DMS53 (cell line): ENCODE measurements at places on chromosomes 13 and 19.

DNA sequence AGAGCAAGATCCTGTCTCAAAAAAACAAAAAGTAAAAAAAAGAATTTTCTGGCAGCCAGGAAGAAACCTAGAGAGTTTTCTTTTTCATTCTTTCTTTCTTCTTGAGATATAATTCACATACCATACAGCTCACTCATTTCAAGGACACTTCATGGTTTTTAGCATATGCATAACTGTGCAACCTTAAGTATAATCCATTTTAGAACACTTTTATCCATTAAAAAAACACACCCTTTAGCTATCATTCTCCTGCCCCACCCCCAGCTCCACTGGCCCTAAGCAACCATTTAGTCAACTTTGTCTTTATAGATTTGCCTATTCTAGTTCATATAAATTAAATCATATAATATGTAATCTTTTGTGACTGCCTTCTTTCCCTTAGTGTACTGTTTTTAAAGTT lies 8.1 kb upstream of the IPO5 start:
- DNase-seq = no peak

DNA sequence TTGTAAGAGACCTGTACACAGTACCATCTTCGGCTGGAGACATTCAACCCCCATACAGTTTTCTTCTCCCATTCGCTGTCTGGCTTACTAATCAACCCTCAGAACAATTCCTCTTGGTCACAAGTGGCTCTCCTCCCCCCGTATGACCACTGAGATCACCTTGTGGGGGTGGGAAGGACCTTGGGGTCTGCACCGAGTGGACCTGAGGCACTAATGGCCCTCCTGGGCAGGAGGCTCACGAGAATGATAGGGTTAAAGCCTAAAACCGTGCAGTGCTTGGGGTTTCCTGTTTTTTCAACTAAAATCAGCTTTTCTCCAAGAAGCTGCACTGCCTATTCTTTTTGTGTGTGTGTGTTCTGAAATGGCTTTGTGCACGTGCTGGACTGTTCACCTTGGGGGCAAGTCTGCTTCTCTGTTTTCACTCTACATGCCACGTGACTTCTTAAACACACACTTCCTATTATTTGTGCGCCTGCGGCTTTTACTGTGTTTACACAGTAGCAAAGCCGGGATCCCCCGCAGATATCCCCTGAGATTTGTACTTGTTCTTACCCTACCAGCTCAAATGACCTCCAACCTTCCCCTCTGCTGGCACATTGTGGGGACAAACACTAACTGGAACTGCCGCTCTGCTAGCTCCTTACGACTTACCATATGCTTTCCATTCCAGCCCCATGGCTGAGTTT lies 12.3 kb downstream of the RBM26 start:
- peak; percentile 63 for DNase-seq

DNA sequence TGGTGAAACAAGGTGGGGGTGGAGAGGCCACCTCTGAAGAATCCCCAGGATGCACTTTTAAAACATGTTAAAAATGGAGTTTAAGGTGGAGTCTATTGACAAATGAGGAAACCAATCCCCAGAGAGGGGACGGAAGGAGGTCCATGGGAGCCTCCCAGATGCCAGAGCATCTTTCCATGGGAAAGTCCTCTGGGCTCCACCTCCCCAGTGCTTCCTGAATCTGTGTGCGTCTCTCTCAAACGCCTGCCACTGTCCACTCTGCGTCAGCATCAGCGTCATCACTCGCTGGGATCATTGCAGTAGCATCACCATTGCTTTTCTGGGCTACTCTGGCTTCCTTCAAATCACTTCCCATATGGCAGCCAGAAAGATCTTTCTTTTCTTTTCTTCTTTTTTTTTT lies 6.2 kb downstream of the GPR4 start:
- DNase-seq = peak; percentile 46

GRCh38 chr13:85068231-85068630 lies 731.0 kb downstream of the SLITRK6 start:
- peak; percentile 76 for DNase-seq

GRCh38 chr19:3769494-3769893 lies 2.5 kb downstream of the RAX2 start:
- no peak for DNase-seq

DNA sequence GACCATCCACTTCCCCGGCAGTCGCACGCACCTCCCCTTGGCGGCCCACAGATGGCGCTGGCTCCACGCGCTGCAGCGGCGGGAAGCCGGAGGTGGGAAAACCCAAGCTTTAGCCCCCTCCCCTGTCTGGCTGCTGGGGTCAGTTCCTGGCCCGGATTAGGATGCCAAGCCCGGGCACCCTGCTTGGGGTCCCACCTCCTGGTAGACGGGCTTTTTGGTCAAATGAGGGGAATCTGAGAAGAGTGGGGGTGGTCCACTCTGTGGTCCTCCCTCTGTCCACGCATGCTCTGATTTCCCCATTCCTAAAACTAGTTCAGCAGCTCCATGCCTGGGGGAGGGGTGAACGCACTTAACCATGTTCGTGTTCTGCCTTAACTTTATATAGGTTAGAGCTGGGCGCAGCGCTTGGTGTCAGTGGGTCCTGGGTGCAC lies 8.1 kb upstream of the ADGRE2 start:
- no peak for DNase-seq

GRCh38 chr13:36370108-36370429 lies 23.9 kb upstream of the SPART start:
- no peak for DNase-seq

DNA sequence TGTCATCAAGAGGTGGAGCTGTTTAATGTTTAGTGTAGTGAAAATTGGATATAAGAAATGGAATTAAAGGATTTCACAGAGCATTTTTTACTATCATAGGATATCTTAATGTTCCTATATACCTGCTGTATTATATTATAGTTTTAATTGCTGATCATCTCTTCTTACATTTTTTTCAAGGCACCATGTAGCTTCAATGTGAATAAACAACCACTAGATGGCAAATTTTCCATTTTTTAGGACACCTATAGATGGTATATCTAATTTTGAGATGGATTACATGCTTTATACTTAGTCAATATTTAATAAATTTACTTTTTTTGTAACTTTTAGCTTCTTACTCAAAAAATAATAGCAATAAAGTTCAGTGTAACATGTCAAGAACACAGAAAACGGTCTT lies 9.0 kb upstream of the ATXN8OS start:
- peak; percentile 44 for DNase-seq

DNA sequence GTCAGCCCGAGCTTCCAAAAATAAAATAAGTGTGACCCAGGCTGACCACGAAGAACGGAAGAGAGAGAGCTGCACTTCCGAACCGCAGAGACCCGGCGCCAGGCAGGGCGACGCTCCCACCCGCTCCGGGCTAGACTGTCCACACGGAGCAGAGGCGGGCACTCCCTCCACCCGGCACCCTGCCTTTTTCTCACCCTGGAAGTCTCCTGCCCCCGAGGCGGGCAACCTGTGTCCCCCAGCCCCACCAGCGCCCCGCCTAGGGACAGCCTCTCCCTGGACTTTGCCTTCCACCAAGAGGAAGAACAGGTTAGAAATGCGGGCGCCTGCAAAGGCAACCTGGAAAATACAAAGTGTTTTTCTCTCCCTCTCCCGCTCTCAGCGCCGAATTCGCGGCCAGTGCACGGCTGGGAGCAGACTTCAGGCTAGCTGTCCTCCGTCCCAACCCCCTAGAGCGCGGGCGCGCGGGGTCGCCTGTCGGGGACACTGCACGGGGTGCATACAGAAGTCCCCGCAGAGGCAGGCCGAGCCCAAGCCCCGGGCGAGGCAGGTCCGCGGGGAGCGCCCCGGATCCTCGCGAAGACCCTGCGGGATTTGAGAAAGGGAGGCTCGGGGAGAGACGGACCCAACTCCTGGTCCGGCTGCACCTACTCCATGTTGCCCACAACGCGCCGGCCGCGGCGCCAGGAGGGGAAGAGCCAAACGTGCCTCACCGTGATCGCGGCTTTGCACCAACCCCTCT lies 845 bp downstream of the SPRY2 start:
- DNase-seq = peak; percentile 56

GRCh38 chr13:29923554-29924481 lies 73.4 kb upstream of the UBL3 start:
- peak; percentile 99 for DNase-seq

DNA sequence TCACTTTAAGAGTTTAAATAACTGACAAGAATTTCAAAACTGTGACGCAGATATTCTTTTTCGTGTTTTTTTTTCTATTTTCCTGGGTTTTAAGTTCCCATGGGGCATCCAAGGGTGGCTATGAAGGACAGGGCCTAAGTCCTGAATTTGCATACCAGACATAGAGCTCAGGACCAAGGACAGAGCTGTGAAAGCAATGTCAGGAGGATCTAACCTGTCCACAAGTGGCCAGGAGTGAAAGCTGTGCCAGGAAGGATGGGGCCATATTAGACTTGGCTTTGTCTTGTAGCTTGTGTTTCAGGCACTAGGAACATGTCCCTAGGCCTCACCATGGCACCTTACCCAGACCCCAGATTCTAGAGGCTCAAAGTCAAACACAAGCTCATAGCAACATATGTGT lies 289.4 kb upstream of the MIR17HG start:
- no peak for DNase-seq

DNA sequence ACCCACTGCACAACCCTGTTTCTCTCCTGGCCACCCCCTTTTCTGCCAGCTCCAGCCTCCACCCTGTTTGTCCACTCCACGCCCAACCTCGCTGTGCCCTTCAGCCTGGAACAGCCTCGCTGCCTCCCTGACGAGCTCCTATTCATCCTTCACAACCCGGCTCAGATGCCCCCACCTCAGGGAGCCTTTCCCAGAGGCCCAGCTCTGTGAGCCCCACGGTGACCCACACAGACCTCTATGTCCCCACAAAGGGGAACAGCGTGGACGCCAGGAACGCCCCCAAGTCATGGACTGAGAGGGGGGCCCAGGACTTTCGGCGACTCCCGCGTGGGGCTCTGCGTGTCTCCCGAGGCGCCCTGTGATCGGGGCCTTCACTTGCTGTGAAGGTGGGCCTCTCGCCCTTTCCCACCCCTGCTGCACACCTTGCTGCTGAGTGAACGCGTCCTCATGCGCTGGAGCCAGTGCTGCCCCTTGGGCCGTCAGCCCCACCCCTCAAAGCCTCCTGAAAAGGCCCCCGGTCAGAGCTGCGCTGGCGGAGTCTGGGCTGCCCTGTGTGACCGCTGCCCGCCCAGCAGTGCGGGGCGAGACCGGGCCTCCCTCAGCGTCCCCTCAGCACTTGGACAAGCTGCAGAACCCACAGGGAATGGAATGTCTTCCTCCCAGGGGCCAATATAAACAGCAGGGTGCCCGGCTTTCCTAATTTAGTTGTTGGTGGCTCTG lies 40.0 kb downstream of the ADPRHL1 start:
- no peak for DNase-seq

DNA sequence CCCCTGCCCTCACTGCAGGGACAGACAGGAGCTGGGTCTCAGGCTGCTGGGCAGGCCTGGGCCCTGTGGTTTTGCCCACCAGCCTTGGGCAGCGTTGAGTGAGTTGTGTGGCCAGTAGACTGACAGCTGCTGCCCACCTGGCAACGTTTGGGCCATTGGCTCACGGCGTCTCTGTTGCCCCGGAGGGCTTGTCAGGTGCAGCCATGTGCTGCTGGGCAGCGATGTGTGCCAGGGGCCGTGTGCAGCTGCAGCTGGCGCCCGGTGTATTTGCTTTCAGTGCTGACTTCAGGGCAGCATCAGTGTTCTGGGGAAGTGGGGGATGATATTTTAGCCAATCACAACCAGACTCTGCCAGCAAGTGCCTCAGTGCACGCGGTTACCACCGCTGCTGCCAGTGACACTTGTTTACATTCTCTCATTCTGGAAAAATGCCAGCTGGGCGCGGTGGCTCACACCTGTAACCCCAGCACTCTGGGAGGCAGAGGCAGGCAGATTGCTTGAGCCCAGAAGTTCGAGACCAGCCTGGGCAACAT lies 10.6 kb downstream of the FZR1 start:
- DNase-seq = peak; percentile 93

GRCh38 chr13:43573361-43573740 lies 213.4 kb downstream of the ENOX1 start:
- no peak for DNase-seq

- DNase-seq = no peak
Observed at GRCh38 chr13:75405976-75406703, 75.8 kb downstream of the TBC1D4 start.

- DNase-seq = no peak
Observed at GRCh38 chr19:19399733-19400433, 5.6 kb upstream of the GATAD2A start.

GRCh38 chr13:29125191-29125933 lies 305.2 kb downstream of the MTUS2 start:
- peak; percentile 24 for DNase-seq

- no peak for DNase-seq
Observed at GRCh38 chr13:105084931-105085330, 1450.5 kb downstream of the EFNB2 start.

DNA sequence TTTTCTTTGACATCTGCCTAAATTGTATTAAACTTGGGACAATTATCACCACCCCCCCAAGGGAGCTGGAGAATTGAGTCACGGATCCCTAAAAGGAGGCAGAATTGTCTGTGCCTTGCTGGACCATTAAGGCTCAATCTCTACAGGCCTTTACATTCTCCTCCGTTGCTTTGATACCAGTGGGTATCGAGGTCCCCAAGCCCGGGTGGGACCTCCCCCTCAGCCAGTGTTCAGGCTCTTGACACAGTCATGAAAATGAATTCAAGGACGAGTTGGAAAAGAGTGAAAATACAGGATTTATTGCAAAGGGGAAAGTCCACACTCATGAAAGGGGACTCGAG lies 5.6 kb downstream of the PPP1R15A start:
- peak; percentile 43 for DNase-seq

GRCh38 chr13:80529734-80530133 lies 188.8 kb upstream of the SPRY2 start:
- DNase-seq = peak; percentile 0

DNA sequence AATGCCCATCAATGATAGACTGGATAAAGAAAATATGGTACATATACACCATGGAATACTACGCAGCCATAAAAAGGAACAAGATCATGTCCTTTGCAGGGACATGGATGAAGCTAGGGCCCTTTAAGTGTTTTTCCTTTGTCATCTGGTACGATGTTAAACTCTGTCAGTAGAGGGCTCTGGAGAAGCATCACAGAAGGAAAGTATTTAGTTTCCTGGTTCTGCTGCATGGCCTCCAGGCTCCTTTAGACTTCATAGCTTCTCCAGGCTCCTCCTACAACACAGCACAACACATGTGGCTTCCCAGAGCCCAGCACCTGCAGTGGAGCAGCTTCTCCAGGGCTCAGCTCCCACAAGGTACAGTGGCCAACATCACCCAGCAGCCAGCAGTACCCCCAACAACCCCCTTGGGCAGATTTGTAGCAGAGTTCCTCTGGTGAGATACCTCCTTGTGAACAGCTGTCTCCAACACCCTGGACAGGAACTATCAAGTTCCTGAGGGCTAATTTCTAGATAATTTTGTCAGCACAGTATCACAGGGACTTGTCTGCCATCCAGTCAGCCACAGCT lies 63.4 kb downstream of the KCTD12 start:
- peak; percentile 43 for DNase-seq

DNA sequence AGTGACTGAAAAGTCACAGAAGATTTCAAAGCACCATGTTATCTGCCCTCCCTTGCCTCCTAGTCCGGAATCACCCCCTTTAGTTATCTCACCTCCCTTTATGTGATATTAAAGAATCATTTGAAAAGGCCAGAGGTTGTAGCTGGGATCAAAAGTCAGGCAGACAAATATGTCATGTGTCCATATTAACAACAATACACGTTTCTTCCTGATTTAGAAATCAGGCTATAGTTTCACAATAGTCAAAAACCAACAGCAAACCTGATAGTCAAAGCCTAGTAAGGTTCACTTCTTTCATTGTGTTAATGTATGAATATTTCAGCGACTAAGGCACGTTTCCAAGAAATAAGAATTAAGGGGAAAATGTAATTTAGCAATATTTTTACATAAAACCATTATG lies 326.7 kb downstream of the ITGBL1 start:
- DNase-seq = no peak
